CD4-positive, alpha-beta T cell treated with Interleukin-10 for 1 hour (primary cell): ENCODE measurements at places on chromosomes 12 and 14.
A peak's percentile ranks its signal among the peaks of the same experiment; 100 is the strongest.

DNA sequence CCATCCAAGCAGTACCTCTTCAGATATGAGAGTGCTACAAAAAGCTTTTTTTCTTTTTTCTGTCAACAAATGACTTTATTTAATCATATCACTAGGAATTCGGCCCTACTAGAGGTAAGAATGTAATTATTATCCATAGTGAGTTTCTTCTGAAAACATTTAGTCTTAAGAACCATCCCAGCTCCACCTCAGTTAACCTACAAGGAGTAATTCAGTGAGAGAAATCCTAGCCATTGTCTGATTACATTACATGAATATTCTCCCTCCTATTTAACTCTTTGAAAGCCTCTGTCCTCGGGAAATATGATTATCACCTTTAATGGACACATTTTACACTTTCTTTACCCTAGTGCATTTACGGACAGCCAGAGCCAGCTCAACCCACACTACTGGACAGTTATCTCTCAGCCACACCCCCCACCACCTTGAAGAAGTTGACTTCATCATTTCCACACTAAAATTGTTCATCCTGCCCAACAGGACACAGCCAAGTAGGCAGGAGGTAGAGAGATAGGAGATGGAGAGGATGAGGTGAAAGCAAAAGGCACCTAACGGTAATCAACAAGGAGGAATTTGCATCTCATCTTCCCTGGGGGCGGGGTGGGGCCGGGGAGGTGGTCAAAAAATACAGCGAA lies 1.3 kb downstream of the PPFIA2 start:
- no peak for DNase-seq

GRCh38 chr12:48932878-48933277 lies 7.6 kb upstream of the FKBP11 start:
- DNase-seq: peak; percentile 31

DNA sequence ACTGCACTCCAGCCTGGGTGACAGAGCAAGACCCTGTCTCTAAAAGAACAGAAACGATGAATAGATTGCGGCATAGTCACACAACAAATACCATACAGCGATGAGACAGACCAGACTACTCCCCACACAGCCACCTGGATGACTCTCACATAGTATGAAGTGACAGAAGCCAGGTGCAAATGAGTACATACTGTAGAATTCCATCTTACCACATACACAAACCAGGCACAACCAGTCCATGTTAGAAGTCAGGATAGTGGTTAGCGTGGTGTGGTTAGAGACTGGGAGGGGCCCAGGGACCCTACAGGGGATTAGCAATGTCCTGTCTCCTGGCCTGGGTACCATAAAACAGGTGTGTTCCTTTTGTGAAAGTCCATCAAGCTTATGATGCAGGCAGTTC lies 53.8 kb downstream of the FAM222A start:
- DNase-seq: no peak

DNA sequence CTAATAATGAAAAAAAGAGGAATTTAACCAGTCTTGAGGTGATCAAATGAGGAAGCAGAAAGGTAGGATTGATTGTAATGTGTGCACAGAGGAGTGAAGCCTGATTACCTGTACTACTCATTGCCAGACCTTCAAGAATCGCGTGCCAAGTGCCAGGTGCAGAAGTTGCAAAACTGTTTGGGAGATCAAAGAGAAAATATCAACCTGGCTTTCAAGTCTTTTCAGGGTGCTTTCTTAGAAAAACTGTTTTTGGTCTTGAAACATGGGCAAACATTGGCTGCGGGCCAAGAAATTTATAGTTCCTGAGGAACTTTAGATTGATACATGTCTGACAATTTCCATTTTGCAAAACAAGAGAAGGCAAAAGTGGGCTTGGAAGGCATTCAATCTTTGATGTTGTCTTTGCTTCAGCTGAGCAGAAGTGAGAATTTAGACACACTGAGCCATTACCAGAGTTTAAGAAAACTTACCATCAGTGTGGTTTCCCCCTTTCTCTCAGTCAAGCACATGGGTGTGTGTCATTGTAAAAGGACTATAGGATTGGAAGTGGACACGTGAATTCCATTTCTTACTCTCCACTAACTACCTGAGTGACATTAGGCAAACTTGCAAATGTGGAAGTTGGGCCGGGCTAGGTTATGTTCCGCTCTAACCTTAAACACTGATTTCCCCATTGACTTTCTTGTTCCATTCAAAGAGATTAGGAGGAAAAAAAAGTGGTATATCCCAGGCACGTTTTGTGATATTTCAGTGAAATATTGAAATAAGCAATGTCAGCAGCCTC lies 486.2 kb downstream of the DIO2 start:
- no peak for DNase-seq

DNA sequence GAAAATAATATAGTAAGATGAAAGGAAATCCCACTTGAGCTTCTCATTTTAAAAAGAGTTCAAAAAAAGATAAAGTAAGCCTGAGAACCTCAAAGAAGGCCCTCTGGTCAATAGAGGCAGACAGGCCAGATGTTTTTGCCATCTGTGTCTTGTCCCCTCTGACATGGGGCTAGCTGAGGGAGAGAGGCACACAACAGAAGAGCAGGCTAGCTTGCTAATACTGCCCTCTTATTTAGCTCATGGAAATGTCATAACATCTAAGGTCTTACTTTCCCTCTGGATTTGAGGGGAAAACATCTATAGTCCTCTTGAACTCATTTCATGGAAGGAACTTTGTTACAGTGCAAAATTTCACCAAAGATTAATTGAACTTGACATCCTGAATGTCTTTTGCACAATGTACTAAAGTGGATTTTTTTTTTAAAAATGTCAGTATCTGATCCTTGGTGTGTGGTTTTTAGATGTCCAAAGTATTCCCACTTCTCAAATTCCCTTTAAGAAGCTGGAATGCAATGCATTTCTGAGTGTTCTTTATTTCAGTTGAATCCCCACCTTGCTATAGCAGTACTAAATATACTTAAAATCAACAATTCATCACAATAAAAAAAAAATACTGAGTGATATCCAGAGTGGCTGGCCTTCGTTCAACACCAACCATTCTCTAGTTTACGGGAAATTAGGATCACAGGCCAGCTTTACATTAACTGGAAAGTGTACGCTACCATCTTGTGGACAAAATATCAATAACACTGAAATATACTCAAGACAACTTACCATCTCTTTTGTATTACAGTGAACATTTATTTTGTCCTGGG lies 176.7 kb downstream of the PAH start:
- no peak for DNase-seq
